ENCODE measurements at places on chromosomes 13 and 19.

- H3K36me3 ChIP-seq: no peaks in the 10 kb centered on the region
- peaks cover 24% of the 10 kb centered on the region for H3K4me1 ChIP-seq
- H3K4me3 ChIP-seq: peak overlapping the region; percentile 38
- no peak for DNase-seq
- no peaks in the 10 kb centered on the region for H3K27me3 ChIP-seq
- peak overlapping the region; percentile 52 for H3K27ac ChIP-seq
These were observed 2.7 kb downstream of the PNMA8C start for GRCh38 chr19:46426035-46426505.

GRCh38 chr13:27496536-27497273 lies 46.3 kb upstream of the MTIF3 start:
- no peaks in the 10 kb centered on the region for H3K27me3 ChIP-seq
- H3K4me3 ChIP-seq: no peak overlapping the region
- H3K4me1 ChIP-seq: no peaks in the 10 kb centered on the region
- H3K27ac ChIP-seq: no peak overlapping the region
- H3K36me3 ChIP-seq: no peaks in the 10 kb centered on the region

DNA sequence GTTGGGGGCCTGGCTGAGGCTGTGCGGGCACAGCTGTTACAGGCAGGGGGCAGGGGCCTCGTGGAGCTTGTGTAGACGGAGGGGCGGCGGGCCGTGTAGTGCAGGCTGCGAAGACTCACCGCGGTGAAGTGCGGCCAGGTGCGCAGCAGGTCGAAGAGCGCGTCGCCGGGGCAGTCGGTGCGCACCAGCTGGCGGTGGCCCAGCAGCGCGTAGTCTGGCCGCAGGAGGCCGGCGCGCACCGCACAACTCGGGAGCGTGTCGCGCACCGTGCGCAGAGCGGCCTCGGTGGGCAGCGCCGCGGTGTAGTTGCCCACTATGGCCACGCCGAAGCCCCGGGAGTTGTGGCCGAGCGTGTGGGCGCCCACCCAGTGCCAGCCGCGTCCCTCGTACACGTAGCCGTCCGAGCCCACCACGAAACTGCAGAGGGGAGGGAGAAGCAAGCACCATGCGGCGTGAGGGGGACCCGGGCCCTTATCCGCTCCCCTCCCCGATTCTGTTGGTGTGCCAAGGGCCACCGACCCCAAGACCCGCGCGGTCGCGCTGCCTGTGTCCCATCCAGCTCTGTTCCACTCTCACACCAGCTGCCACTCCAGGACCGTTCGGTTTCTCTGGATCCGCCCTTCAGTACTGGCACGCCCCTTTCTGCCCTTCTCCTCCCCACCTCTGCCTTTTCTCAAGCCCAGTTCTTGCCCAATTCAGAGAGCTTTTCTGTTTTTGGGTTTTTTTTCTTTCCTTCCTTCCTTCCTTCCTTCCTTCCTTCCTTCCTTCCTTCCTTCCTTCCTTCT lies 5.4 kb upstream of the RASAL3 start:
- no peak overlapping the region for H3K27ac ChIP-seq
- H3K4me3 ChIP-seq: no peak overlapping the region
- H3K4me1 ChIP-seq: peaks cover 7% of the 10 kb centered on the region
- no peaks in the 10 kb centered on the region for H3K36me3 ChIP-seq

GRCh38 chr13:42525035-42525504 lies 48.9 kb upstream of the TNFSF11 start:
- no peak overlapping the region for H3K4me3 ChIP-seq
- no peak for DNase-seq
- H3K4me1 ChIP-seq: no peaks in the 10 kb centered on the region
- no peak overlapping the region for H3K27ac ChIP-seq
- H3K27me3 ChIP-seq: no peaks in the 10 kb centered on the region
- no peaks in the 10 kb centered on the region for H3K36me3 ChIP-seq

- no peak overlapping the region for H3K4me3 ChIP-seq
- no peak overlapping the region for H3K27ac ChIP-seq
- H3K4me1 ChIP-seq: no peaks in the 10 kb centered on the region
- no peaks in the 10 kb centered on the region for H3K27me3 ChIP-seq
These were observed 1073.4 kb downstream of the EFNB2 start for GRCh38 chr13:105462098-105462497.

GRCh38 chr19:42619271-42619670 lies 24.5 kb upstream of the CEACAM8 start:
- H3K36me3 ChIP-seq: no peaks in the 10 kb centered on the region
- no peak overlapping the region for H3K27ac ChIP-seq

DNA sequence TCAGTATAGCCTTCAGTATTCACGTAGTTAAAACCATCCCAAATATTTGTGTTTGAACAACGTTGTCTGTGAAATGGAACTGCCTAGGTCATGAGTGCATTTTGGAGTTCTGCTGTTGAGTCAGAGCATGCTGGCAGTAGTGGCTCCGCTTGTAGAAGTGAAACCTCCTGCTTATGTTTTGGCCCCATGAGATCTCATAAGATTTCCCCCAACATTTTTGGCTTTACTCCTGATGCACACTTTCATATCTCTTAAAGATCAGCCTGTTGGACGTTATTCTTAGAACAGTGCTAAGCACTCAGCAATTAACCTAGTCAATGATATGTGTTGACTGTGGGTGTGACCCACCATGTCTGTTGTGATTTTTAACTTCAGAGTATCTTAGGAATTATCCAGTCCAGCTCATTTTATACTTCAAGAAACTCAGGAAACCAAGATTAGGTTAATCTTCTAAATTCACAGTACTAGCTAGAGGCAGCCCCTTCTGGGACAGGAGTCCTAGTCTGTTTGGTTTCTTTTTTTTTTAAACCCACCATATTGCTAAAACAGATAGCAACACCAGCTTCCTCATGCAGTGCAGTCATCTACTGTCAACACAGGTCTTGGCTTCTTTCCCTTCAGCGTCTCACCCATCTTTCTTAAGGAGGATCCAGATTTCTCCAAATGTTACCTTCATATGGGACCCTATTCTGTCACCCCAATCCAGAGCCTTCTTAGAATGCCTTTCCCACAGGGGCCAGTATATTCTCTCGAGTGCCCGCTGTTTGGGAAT lies 26.2 kb downstream of the RAP2A start:
- peaks cover 9% of the 10 kb centered on the region for H3K4me1 ChIP-seq
- no peak for DNase-seq
- H3K36me3 ChIP-seq: peaks cover 12% of the 10 kb centered on the region
- no peak overlapping the region for H3K4me3 ChIP-seq
- H3K27me3 ChIP-seq: no peaks in the 10 kb centered on the region

DNA sequence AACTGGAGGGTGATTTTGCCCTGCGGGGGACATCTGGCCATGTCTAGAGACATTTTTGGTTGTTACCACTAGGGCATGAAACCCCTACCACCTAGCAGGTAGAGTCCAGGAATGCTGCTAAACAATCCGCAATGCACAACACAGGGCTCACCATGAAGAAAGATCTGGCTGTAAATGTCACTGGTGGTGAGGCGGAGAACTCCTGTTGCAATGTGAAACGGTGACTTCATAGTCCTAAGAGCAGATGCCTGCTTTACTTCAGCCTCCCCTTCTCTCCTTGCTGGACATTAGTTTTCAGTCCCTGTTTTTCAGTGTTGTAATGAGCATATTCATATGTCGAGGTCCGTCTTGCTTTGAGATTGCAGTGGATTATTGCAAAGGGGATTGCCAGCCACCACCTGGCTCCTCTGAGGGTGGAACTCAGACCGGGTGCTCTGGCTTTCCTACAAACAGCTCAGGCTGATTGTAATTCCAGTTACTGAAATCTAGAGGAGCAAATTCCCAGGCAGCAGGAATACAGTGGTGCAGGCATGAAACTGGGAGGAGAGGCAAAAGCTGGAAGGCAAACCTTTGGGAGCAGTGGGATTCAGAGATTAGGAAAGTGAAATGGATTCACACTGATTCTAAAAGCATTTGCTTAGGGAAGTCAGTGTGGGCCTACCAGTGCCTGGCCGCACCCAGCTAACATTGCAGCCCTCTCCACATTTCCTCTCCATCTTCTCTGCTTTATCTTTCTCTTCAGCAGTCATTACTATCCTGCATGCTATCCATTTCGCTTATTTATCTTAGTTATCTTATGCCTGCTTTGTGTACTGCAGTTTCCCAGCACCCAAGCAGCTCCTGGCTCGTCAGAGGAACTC lies 76.1 kb upstream of the PCDH8 start:
- H3K36me3 ChIP-seq: no peaks in the 10 kb centered on the region
- no peak overlapping the region for H3K4me3 ChIP-seq
- H3K27ac ChIP-seq: no peak overlapping the region
- DNase-seq: no peak
- no peaks in the 10 kb centered on the region for H3K27me3 ChIP-seq
- no peaks in the 10 kb centered on the region for H3K4me1 ChIP-seq

- H3K36me3 ChIP-seq: no peaks in the 10 kb centered on the region
- H3K4me1 ChIP-seq: no peaks in the 10 kb centered on the region
- peaks cover 28% of the 10 kb centered on the region for H3K27me3 ChIP-seq
- no peak for DNase-seq
These were observed 962 bp upstream of the JAK3 start for GRCh38 chr19:17848595-17849292.

DNA sequence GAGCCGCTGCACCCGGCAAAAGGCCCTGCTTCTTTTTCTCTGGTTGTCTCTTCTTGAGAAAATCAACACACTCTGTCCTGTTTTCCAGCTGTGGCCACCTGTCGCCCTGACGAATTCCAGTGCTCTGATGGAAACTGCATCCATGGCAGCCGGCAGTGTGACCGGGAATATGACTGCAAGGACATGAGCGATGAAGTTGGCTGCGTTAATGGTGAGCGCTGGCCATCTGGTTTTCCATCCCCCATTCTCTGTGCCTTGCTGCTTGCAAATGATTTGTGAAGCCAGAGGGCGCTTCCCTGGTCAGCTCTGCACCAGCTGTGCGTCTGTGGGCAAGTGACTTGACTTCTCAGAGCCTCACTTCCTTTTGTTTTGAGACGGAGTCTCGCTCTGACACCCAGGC lies 17.2 kb downstream of the LDLR start:
- peak; percentile 92 for DNase-seq
- H3K36me3 ChIP-seq: peaks cover 40% of the 10 kb centered on the region
- peak overlapping the region; percentile 18 for H3K27ac ChIP-seq
- H3K27me3 ChIP-seq: no peaks in the 10 kb centered on the region
- H3K4me3 ChIP-seq: no peak overlapping the region
- no peaks in the 10 kb centered on the region for H3K4me1 ChIP-seq

DNA sequence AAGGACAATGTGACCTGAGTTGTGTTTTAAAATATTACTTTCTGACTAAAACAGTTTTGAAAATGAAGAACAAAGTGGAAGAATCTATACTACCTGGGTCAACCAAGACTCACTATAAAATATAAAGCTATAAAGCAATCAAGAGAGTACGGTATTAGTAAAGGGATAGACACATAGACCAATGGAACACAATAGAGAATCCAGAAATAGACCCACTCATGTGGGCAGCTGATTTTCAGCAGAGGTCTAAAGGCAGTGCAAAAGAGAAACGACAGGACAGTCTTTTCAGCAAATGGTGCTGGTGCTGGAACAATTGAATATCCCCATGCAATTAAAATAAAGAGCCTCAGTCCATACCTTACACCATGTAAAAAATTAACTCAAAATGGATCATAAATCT lies 224.7 kb downstream of the RGCC start:
- H3K27ac ChIP-seq: no peak overlapping the region
- peaks cover 17% of the 10 kb centered on the region for H3K4me1 ChIP-seq

GRCh38 chr13:110036060-110036459 lies 249.7 kb upstream of the IRS2 start:
- DNase-seq: no peak
- H3K27me3 ChIP-seq: no peaks in the 10 kb centered on the region
- H3K27ac ChIP-seq: no peak overlapping the region
- no peaks in the 10 kb centered on the region for H3K36me3 ChIP-seq
- H3K4me3 ChIP-seq: no peak overlapping the region
- H3K4me1 ChIP-seq: no peaks in the 10 kb centered on the region

DNA sequence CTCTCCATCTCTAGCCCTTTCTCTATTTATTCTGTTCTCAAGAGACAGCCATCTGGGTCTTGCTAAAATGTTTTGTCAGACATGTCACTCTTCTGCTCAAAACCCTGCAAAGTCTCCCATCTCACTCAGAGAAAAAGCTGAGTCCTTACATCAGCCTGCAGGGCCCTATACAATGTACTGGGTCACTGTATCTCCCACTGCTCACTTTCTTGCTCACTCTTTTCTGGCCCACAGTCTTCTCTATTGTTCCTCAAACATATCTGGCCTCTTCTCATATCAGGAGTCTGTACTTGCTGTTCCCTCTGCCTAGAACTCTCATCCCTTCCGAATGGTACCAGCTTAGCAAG lies 189.2 kb downstream of the ENOX1 start:
- H3K27ac ChIP-seq: no peak overlapping the region
- no peak overlapping the region for H3K4me3 ChIP-seq
- H3K4me1 ChIP-seq: no peaks in the 10 kb centered on the region
- no peaks in the 10 kb centered on the region for H3K36me3 ChIP-seq
- no peak for DNase-seq
- H3K27me3 ChIP-seq: no peaks in the 10 kb centered on the region

- H3K27me3 ChIP-seq: no peaks in the 10 kb centered on the region
- H3K4me1 ChIP-seq: peaks cover 39% of the 10 kb centered on the region
- DNase-seq: no peak
- peak overlapping the region; percentile 86 for H3K27ac ChIP-seq
These were observed 764 bp downstream of the ZNF626 start for GRCh38 chr19:20660473-20661140.

DNA sequence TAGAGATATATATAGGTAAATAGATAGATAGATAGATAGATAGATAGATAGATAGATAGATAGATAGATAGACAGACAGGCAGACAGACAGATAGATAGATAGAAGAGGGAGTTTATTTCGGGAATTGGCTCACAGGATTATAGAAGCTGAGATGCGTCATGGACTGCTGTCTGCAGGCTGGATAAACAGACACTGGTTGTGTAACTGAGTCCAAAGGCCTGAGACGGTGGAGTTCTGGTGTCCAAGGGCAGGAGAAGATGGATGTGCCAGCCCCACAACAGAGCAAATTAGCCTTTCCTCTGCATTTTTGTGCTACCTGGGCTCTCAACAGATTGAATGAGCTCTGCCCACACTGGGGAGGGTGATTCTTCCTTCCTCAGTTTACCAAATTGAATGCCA lies 2.7 kb downstream of the CYP4F3 start:
- H3K4me1 ChIP-seq: no peaks in the 10 kb centered on the region
- no peak for DNase-seq
- H3K27me3 ChIP-seq: no peaks in the 10 kb centered on the region
- H3K27ac ChIP-seq: no peak overlapping the region
- H3K4me3 ChIP-seq: no peak overlapping the region

- H3K27ac ChIP-seq: no peak overlapping the region
- H3K4me1 ChIP-seq: no peaks in the 10 kb centered on the region
- DNase-seq: no peak
- H3K4me3 ChIP-seq: no peak overlapping the region
These were observed 330.5 kb upstream of the KLF12 start for GRCh38 chr13:74464670-74465069.

- H3K36me3 ChIP-seq: no peaks in the 10 kb centered on the region
- no peak overlapping the region for H3K27ac ChIP-seq
- peak; percentile 33 for DNase-seq
- H3K27me3 ChIP-seq: no peaks in the 10 kb centered on the region
- H3K4me3 ChIP-seq: no peak overlapping the region
These were observed 40.4 kb downstream of the ATP11A start for GRCh38 chr13:112730157-112730671.
